Stimulated activated CD4-positive, alpha-beta T cell treated with anti-CD3 and anti-CD28 coated beads, Interleukin-4, amount 100 ng/mL, for 1 hour (primary cell): ENCODE measurements at places on chromosomes 5 and 9.

DNA sequence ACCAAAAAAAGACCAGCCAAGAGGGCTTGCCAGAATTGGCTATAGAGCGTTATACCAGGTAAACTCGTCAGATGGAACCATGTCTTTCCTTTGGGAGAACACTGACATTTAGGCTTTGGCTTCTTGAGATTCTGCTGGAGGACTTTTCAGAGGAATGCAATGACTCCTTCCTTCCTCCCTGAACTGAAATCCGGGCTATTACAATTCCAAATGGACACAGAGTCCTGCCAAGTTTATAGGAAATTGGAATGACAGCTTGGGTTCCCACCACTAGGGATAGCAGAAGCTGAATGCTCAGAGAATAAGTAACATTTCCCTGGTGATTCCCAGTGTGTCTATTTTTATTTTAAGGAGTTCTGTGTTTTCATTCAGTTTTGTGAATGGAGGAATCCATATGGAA, 143.0 kb downstream of the FGF1 start:
- no peak for DNase-seq

DNA sequence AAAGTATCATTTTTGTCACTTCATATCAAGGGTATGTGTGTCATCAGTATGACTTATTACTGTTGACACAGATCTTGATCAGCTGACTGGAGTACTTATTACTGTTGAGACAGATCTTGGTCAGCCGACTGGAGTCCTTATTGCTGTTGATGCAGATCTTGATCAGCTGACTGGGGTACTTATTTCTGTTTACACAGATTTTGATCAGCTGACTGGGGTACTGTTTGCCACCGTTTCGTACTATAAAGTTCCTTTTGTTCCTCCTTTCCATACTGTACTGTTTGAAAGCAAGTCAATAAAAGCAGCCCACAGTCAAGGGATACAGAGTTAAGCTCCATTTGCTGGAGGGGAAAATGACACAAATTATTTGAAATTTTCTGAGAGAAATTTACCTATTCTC, 347.3 kb downstream of the CDH12 start:
- no peak for DNase-seq

DNA sequence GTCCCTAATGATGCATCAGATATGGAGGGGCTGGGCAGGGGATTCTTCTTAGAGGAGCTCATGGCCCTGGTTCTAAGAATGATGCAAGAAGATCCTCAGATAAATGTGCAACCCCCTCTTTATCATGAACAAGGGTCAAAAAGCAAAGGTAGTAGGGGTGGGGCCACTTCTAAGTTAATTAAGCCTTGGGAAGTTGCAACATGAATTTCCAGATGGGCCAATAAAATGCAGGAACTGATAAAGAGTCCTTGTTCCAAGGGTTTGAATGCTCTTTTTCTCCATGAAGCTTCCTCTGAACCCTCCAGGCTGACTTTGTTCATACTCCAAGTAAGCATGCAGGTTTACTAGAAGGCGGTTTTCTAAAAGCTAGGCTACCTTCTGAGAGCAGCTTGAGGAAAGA, 25.6 kb downstream of the PCA3 start:
- DNase-seq, result no peak

DNA sequence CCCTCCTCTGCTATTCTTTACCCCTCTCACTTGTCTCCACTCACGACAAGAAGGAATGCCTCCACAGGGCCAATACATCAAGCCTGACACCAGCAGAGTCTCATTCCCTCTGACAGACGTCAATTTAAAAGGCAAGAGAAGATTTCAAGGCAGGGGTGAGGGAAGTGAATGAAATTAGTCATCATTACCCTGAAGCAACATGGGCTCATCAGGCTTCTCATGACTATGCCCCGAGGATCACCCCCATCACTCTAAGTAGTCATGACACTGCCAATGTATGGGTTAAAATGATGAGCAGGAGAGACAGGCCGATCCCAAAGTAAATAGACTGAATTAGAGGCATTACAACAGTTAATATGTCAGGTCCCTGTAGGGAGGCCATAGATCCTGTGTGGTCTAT, 504.4 kb downstream of the TLE4 start:
- no peak for DNase-seq

- DNase-seq, result no peak
Measured at GRCh38 chr5:127236254-127236653, 54.3 kb upstream of the MEGF10 start.

- DNase-seq, result no peak
Measured at GRCh38 chr5:36722900-36723299, 116.5 kb downstream of the SLC1A3 start.

DNA sequence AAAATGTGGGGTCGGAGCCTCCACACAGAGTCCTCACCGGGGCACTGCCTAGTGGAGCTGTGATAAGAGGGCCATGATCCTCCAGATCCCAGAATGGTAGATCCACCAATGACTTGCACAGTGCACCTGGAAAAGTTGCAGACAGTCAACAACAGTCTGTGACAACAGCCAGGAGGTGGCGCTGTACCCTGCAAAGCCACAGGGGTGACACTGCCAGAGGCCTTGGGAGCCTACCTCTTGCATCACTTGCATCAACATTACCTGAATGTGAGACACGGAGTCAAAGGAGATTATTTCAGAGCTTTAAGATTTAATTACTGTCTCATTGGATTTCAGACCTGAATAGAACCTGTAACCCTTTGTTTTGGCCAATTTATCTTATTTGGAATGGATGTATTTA, 614.1 kb upstream of the CDH9 start:
- DNase-seq, result no peak

GRCh38 chr5:90307782-90308181, 101.8 kb downstream of the CETN3 start:
- no peak for DNase-seq
